CD4-positive, alpha-beta T cell treated with Interleukin-1 beta for 1 hour (primary cell): ENCODE measurements at places on chromosomes 12 and 14.

DNA sequence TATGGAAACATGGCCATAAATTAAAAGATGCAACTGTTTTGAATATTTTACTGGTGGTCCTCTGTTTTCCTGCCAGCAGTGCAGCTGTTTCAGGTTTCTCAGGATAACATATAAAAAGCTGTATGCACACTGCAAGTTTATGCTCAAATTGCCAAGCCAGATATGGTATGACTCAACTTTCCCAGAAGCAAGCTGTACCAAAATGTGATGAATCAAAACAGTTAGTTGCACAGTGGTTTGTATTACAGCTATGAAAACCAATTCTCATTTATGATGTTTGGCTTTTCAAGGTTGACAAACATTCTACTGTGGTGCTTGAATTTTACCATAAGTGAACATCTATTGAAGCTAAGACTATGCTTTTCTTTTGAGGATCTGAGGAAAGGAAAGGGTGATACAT is 15.5 kb downstream of the TRMT5 start:
- DNase-seq: no peak

DNA sequence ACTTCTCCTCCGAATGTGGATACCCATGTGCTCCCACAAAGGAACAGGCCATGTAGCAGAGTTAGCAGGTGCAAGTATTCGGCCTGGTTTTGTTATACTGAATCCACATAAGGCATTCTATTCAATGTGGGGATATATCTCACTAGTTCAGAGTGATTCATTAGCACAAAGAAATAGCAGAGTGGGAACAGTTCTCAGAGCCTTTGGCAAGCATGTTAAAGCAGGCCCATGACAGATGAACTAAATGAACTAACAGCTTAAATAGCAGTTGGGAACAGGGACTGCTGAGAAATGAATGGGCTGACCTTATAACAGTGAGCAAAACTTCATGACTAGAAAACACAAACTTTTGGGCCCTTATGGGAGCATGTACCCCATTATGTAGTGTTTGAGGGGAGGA is 352.0 kb downstream of the FLRT2 start:
- DNase-seq: no peak

DNA sequence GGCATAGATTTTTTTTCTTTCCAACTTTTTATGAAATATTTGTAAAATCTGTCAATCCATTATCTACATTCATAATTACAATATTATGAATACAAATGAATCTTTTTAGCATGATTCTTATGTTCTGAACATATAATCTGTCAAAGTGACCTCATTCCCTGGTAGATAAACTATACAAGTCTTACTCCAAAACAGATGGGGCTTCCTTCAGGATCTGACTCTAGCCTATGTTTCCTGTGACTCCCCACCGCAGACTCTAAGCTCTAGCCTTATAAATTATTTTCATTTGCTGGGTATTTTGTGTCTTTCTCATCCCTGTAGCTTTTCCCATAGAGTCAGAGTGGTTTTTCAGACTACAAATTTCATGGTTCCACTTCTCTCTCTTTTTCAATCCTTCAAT is 202.1 kb upstream of the KITLG start:
- DNase-seq: no peak

DNA sequence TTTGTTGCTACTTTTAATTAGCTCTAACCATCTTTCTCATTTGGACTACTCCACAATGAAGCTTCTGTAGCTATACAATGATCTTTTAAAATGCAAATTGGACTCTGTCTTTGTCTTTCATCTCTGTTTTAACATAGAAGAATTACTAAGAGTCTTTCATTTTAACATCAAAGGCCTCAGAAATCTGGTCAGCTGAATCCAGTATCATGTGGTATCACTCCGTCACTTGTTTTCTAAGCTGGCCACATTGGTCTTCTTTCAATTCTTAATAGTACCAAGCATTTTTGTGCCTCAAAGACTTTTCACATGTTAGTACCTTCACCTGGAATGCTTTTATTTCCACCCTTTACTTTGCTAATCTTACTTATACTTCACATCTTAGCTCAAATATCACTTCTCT is 95.5 kb upstream of the SLC16A7 start:
- DNase-seq: no peak

DNA sequence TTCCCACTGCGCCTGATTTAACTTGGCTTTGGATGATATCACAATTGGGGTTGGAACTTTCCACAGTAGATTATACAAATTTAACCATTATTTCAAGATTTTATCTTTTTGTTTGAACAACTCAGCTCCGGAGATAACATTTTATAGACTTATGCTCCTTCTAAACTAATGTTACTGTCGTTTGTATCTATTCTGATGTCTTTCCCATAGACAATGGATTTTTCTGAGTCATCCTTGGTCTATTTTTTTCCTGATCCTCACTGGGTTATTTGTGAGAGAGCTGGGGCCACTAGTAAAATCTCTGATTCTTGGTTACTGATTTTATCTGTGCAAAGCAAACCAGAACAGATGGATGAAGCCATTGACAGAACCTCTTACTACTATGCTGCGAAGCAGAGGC is 175.1 kb downstream of the SLC38A4 start:
- DNase-seq: no peak
